ENCODE measurements at places on chromosomes 1 and 21.

DNA sequence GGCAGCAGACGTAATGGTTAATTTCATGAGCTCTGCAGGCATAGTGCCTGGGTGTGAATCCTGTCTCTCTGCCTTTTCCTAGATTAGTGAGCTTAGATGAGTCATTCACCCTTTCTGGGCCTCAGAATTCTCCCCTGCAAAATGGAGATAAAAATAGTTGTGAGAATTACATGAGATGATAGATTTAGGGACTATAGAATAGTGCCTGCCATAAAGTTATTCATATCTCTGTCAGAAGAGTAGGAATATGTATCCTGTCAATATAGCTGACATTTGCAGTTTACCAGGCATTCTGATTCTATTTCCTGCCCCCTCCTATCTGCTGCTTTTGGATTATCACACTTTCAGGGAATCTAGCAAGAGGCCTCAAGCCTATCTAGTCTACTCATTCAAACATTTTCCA is 112.0 kb downstream of the PDE4B start:
- DNase-seq, result no peak

DNA sequence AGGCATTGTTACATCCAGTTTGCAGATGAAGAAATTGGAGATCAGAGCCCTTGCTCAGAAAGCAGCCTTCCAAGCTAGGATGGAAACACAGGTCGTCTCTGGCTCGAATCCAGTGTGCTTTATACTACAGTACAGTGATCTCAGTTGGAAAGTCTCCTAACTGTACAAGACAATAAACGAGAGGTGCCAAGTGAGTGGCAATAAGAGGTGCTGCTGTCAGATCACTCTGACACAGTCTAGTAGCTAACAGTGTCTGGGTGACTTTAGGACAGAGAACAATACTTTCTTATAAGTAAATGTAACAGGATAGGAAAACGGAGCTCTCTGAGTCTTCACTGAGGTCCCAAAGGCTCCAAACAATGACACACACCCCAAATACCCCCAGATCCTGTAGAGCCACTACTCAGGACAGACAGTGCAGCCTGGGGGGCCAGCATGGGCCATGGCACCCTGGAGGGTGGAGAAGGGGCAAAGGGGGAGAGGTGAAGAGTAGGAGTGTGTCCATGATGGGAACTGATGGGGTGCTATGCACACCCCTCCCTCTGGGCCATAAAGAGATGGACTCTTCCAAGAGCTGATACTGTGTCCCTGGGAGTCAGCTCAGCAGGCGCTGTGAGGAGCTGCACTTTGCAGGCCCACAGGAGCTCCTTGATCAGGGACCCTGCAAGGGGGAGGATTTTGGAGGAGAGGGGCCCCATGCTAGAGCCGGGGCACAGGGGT is 3.3 kb downstream of the SH3BGR start:
- no peak for DNase-seq

DNA sequence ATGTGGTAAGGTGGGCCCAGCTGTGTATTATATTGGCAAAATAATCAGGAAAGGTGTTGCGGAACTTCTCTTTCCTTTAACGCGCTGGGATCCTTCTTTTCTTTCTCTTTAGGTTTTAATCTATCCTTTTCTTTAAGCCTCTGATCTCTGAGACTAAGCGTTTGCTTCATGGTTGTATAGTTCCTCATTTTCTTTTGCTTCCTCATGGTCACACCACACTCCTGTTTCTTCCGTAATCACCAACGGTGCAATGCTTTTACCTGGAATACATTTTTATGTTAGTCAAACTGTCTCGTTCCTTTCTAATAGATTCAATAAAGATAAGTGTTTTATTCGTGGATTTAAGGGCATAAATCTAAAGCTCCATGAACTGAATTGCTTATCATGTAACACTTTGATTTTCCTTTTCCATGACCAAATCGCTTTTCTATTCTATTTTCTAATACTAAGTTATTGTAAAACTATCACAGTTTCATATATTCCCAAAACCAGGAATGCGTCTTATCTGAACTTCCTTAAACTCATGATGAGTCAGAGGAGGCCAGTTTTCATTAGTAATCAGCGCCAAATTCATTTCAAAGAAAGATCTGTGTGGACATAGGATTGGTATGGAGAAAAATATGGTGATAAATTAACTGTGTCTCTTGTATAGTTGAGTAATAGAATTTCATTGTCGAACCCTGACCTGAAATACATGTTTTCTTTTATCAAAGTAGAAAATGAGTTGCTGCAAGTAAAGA is 12.2 kb downstream of the SDCCAG8 start:
- DNase-seq, result no peak

DNA sequence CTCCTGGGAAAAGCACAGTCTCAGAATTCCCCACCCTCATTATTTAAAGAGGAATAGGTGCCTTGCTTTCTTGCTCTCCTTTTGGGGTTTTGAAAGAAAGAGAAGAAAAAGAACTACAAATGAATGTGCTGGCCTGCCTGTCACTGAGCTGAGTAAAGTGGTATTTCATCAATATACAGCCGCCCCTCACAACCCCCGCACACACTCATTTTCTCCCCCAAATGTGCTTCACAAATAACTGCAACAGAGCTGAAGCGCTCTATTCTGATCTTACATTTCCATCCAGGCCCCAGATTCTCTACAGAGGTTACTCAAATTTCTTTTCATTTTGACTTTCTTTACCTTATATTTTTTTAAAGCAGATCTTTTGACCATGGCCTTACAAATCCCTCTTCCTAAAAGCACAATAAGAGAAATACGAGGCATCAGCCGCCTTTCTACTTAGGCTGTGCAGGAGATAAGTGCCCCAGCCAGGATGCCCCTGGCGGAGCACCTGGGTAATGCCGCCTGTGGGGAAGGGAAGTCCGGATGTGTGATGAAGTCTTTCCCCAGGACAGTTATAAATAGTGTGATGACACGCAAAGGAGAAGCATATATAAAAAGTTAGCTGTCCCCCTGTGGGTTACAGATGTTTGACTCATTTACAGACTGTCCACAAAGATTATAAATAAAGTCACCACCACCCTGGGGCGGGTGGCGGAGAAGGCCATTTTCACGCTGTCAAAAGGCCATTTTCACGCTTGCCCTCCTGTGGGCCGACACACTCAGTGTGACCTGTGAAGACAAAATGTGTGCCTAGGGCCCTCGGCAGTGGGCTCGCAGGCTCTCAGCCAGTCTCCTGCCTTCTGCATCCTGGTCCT is 6.5 kb downstream of the KCNN3 start:
- no peak for DNase-seq

GRCh38 chr1:236103646-236104218 is 38.6 kb upstream of the GPR137B start:
- peak; percentile 31 for DNase-seq

DNA sequence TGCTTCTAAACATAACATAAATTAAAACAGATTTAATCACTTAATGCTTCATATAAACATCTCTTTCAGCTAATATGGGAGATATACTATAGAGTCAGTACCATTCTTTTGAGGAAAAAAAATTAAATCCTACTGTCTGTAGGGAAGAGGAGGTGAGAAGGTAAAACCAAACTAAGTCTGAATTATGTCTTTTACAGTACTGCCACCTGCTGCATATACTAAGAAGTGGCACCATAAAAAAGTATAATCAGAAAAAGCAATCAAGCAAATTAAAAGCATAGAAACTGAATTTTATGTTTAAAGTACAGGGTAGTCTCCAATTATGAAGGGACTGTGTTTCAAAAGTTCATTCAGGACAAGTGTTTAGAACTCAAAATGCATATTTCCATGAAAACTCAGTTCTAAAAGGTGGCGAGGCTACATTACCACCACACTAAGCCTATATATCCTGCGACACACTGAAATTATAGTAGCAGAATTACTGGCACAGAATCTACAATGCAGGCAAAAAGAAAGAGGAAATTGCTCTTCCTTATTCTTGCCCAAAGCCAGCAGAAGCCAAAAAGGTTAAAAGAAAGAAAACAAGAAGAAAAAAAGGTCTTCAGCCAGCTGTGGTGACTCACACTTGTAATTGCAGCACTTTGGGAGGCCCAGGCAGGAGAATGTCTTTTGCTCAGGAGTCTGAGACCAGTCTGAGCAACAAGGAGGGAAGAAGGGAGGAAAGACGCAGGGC is 9.0 kb downstream of the NSL1 start:
- DNase-seq, result peak; percentile 39

DNA sequence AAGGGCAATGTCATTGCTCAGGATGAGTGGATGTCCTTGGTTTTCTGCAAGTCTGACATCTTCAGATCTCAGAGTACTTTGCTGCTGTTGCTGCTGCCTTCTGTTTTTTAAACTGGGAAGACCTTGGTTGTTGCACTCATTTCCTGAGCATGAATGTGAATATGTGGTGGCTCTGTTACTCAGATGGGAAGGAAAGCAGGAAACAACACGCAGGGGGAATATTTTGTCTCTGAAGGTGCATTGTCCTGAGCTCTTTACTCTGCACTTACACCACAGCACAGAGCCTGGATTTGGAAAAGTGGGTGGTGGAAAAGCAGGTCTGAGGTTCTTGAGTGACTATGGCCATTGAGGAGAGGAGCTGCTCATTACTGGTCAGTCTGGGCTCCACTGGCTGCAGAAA is 36.3 kb downstream of the PTGFRN start:
- DNase-seq, result no peak

GRCh38 chr1:21149855-21150432 is 26.8 kb downstream of the EIF4G3 start:
- peak; percentile 73 for DNase-seq

GRCh38 chr1:116107371-116107770 is 3.8 kb upstream of the MAB21L3 start:
- DNase-seq, result no peak

GRCh38 chr1:188155261-188155660 is 1326.5 kb downstream of the PLA2G4A start:
- DNase-seq, result no peak

GRCh38 chr1:29125237-29125641 is 1.5 kb upstream of the TMEM200B start:
- DNase-seq, result no peak

GRCh38 chr21:32360401-32360975 is 32.3 kb downstream of the URB1 start:
- no peak for DNase-seq

GRCh38 chr1:18716112-18716784 is 85.6 kb downstream of the PAX7 start:
- DNase-seq, result no peak

DNA sequence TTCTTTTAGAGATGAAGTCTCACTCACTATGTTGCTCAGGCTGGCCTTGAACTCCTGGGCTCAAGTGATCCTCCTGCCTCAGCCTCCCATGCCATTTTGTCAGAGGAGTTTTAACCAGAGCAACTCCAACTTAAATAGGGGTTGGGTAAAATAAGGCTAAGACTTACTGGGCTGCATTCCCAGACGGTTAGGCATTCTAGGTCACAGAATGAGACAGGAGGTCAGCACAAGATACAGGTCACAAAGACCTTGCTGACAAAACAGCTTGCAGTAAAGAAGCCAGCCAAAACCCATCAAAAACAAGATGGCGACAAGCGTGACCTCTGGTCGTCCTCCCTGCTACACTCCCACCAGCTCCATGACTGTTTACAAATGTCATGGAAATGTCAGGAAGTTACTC is 5.7 kb upstream of the DNAH14 start:
- DNase-seq, result no peak

DNA sequence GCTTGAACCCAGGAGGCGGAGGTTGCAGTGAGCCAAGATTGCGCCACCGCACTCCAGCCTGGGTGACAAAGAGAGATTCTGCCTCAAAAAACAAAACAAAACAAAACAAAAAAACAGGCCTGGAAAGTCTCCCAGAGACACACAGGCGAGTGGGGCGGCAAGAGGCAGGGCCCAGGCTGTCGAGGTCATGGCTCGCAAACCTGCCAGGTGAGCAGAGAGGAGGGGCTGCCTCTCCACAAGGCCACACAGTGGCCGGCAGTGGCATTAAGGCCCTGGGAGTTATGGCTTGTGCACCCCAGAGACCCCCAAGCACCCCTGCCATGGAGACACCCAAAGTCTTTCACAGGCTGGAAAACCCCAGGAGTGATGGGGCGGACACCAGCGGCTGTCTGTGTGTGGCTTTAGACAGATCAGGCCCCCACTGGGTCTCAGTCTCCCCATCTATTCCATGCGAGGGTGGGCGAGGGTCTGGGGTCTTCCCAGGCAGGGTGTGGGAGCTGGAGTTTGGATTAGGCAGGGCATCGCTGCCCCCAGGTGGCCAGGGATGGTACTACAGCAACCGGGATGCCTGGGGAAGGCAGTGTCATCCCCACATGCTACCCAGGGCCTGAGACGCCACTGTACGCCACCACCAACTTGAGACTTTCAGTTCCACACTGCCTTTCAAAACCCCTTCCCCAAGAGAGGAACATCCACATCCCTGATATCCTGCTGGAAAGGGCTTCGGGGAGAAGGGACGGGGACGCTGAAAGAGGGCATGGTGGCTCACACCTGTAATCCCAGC is 7.3 kb upstream of the CTRC start:
- peak; percentile 51 for DNase-seq

DNA sequence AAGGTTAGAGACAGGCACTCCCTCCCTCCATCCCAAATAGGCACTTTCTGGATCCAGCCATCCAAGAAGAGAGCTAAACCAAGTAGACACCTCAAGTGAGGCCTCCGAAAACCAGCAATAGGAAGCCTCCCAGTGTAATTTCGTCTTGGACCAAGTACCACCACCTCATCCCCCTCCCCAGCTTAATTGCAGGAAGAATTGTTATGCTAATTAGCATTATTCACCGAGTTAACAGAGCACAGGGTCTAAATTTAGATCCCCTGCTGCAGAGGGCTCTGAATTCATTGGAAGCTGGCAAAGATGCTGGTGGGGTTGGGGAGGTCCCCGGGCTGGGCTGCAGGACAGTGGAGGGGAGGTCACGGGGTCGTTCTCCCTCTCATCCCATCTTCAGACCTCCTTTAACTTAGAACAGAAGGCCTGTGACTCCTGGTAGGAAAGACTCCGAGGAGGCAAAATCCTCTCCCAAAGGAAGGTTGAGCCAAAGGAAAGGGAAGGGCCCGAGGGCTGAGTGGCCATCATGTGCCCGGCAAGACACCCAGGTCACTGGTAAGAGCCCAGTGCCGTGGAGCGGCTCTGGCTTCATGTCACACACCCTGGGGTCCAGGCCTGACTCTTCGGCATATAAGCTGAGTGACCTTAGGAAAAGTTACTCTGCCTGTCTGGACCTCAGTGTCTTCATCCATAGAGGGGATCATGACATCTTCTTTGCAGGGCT is 209.2 kb upstream of the GRIK3 start:
- no peak for DNase-seq

- no peak for DNase-seq
These were observed 18.3 kb upstream of the NPHP4 start for GRCh38 chr1:6010554-6010953.

DNA sequence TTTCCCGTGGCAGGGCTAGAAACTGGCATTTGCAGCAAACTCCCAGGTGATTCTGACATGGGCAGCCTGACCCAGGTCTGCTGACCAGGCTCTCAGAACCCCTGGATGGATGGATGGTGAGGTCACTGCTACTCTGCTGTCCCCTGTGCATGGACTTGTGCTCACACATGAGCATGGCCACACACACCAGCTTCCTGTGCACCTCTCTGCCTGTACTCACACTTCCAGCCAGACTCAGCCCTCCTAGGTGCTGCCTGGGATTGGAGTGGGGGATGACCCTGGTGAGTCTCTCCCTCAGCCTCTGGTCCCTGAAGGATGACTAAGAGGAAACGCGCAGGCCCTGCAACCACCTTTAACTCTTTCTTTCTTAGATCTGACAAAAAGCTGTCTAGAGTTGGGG is 361.1 kb downstream of the HHAT start:
- DNase-seq, result no peak
